ENCODE measurements at places on chromosomes 5 and 9.

- DNase-seq, result no peak
These were observed 48.4 kb downstream of the GPR21 start for GRCh38 chr9:123081824-123082223.

GRCh38 chr9:1319436-1319835 is 269.3 kb downstream of the DMRT2 start:
- no peak for DNase-seq

- no peak for DNase-seq
These were observed 276.5 kb upstream of the SMARCA2 start for GRCh38 chr9:1738511-1739100.

GRCh38 chr9:2193552-2193951 is 178.4 kb downstream of the SMARCA2 start:
- no peak for DNase-seq

- DNase-seq, result no peak
These were observed 222.7 kb upstream of the PRR16 start for GRCh38 chr5:120241400-120241799.

- DNase-seq, result no peak
These were observed 80.8 kb downstream of the LMNB1 start for GRCh38 chr5:126857472-126858410.

DNA sequence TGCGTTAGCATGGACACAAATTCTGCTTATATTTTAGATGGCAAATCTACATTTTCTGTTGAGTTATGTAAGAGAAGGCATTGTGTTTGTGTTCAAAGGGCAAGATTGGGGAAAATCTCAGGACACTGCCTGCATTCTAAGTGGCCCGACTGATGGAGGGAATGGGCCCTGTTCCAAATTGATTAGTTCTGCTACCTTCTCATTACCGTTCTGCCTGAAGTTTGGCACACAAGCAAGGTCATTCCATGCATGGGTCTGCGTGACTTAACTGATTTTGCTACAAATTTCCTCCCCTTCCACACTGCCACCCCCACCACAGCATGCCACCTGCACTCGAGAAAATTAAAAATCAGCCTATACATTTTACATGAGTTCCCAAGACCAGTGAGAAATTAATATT is 409.9 kb downstream of the BRINP1 start:
- no peak for DNase-seq

- DNase-seq, result no peak
These were observed 659.3 kb downstream of the ACTL7B start for GRCh38 chr9:108196332-108197007.

DNA sequence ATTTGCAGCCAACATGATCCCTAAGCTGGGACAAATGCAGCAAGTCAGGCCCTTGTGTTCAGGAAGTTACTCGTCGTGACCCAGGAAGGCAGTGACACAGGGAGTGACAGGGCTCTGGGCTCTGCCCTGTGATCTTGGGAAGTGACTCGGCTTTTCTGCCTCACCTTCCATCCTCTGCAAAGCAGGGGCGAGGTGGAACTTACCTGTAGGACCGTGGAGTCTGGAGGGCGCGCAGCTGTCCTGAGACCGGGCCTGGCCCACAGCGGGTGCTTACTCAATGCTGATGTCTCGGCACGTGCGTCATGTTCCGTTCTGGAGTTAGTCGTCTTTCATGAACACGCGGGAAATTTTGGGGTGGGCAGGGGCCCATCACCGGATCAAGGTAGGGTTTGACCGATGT is 22.8 kb upstream of the LPCAT1 start:
- DNase-seq, result no peak

DNA sequence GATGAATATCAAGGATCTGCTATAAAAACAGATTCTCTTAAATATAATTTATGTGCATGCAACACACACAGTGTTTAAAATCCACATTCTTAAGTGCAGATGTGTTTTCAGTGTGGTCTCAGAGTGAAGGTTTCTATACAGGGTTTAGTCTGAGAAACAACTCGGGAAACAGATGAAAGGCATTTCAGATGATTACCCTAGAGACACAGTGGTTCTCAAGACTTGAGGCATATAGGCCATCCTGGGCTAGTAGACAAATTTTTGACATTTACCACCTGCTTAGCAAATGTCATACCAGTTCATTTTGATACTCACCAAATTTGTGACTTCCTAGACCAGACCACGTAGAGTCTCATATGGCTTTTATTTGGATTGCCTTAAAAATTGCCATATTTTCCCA is 216.5 kb downstream of the ARL15 start:
- DNase-seq, result no peak

DNA sequence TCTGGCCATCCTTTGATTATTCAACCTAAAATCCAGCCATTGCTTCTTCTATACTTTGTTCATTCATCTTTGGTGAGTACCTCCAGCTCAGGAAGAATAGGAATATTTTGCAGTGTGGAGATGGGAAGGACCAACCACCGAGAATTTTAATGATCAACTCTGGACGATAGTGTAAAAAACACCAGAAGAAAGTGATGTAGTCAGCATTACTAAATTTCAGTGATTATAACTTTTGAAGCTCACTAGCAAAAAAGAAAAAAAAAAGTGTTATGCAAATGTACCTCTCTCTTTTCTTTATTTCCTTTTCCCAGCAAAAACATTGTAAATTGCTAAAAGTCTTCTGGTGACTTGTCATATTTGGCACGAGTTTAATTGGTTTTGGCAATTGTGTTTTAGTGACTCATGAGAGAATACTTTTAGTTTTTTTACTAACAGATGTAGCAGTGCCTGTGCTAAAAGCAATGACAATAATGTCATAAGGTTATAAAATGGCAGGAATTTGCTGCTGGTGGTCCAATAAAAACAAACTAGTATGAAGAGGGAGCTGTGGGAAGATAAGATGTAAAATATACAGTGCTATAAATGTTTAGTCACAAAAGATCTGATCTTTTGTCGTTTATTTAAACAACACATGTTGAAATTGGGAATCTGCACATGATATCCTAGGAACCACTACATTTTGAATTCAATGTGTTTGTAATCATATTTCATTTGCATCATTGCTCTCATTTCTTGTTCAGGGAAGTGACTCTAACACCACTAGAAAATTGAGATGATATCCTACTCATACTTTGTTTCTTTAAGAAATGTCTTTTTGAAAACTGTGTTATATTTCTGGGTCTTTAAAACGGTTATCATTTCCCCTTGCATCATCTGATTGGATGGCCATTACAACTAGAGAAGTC is 81.3 kb upstream of the ERCC6L2 start:
- DNase-seq, result no peak

DNA sequence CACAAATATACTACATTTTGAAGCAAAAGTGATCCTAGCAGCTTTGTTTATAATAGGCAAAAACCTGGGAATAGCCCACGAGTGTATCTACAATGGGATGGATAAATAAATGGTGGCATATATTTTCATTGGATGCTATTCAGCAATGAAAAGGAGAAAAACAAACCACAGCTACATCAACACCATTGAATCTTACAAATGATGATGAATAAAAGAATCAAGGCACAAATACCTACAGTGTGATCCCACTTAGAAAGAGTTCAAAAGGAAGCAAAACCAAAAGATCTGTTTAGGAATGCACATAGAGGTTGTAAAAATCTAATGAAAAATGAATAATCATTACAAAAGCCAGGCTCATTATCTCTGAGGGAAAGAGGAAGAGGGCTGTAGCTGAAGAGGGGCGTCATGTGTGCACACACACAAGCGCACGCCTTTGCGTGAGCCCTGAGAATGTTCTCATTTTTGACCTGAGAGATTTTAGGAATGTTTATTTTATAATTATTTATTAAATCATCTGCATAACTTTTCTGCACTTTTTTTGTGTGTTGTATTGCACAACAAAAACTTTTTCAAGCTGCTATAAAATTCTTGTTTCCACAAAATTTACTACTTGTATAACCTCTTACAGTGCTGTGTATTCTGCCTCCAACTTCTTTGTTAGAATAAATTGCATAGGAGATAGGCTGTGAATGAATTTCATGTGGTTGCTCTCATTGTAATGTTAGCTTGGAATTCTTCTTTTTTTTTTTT is 5.9 kb upstream of the RHOBTB3 start:
- DNase-seq, result no peak

GRCh38 chr9:115170358-115171073 is 52.6 kb upstream of the TNC start:
- no peak for DNase-seq

DNA sequence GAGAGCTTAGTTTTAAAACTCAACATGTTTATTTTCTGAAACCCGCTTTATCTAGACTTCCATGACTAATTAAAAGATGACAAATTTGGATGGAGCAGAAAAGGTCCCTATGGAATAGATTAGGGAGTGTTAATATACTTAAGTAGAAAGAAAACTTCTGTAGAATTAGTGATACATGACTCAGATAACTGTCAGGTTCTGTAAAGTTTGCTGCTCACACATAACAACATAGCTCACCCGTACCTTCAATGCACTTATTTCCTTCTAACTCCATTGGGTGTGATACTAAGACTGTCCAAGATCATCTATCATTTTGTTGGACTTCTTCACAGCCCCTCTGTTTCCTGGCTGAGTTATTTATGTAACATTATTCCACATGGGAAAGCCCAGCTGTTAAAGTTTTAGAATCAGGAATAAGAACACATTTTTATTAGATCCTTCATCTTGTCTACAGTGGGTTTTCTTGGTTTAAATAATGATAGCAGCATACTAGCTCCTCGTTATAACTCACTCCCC is 27.8 kb downstream of the TMEM167A start:
- no peak for DNase-seq

- DNase-seq, result no peak
These were observed 3.7 kb upstream of the SURF6 start for GRCh38 chr9:133339641-133340040.

GRCh38 chr9:70442328-70442848 is 27.9 kb upstream of the KLF9 start:
- no peak for DNase-seq

DNA sequence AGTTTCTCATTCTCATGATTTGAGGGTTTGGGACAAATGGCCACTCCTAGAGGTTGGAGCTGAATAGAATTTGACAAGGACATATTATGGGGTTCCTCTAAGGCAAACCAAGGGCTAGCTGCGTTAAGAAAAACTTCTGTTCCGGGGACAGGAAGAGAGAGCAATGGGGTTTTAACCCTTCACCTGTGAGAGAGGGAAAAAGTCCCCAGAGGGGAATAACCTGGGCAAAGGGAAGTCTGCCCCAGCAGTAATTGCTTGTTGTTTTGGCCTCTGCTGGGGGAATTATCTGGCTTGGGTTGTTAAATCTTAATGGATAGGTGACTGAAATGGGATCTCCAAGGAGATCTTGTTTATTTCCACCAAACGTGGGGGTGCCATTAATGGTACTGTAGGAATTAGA is 110.1 kb upstream of the MOCS2 start:
- no peak for DNase-seq

GRCh38 chr5:67037171-67037570 is 159.4 kb downstream of the CD180 start:
- DNase-seq, result no peak

GRCh38 chr5:157159209-157159751 is 6.8 kb downstream of the GARIN3 start:
- DNase-seq, result no peak

DNA sequence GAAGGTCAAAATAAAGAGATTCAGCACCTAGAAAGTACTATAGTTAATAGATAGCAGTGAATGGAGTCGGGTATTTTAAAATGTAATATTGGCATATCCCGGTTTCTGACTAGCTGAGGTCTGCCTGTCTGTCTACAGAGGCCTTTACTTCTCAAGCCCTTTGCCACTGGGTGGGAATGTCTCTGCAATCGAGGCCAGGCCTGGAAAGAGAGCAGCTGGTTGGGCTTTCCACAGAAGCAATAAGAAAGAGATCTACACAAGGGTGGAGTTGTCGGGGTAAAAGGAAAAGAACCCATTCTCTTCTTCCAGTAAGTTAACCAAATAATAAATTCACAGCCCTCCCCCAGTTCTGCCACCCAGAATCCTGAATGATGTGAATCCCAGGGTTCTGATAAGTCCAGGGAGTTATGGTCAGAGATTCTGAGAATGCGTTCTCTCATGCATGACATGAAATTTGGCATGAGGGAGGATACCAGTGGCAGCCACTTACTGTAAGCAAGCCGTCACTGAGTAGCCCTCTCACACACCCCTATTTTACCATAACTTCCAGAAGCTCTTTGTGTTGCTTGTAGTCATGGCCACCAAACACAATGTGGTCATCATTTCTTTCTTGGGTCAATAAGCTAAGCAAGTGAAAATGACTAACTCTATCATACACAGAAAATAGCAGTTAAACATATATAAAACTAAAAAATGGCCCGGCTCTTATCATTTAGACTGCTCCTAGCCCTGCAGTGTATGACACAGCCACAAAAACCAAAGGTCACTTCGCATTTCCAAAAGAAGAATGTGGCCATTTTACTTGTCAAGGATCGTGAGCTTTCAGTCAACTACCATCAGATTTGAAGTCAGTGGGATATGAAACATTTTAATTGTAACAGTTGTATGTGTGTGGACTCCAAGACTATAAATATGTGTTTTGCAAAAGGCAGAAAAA is 185.0 kb downstream of the GLIS3 start:
- DNase-seq, result no peak

DNA sequence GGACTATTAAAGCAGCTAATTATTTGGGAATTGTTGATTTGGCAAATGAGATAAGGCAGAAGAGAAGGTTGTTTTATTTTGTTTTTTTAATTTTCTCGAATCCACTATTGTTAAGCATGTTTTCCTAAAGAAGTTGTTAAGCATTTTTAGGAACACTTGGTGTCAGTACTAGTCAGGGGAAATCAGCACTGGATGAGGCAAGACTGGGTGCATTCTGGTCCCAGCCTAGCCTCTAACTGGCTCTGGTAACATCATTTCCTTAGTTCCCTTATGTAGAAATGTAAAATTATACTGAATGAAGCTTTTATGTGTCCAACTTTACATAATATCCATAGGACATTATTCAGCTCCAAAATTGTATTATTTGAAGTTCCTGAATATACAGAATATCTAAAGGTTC is 196.1 kb downstream of the PCSK5 start:
- no peak for DNase-seq

GRCh38 chr9:86368871-86369521 is 14.8 kb upstream of the TUT7 start:
- no peak for DNase-seq

DNA sequence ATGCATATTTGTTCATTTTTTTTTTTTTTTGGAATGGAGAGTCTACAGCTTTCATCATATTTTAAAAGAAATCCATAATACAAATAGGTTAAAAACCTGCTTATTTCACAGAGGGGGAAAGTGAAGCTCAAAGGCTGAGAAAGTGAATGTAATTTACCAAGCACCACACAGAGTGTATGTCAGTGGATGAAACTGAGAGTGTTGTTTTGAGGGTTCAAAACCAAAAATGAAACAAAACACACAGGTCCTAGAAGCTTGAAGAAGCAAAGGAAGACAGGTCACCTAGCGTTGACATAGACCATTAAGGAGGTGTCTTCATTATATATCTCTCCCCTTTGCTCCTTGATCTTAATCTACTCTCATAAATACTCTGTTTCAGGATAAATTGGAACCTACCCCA is 7.5 kb downstream of the NMUR2 start:
- DNase-seq, result no peak

DNA sequence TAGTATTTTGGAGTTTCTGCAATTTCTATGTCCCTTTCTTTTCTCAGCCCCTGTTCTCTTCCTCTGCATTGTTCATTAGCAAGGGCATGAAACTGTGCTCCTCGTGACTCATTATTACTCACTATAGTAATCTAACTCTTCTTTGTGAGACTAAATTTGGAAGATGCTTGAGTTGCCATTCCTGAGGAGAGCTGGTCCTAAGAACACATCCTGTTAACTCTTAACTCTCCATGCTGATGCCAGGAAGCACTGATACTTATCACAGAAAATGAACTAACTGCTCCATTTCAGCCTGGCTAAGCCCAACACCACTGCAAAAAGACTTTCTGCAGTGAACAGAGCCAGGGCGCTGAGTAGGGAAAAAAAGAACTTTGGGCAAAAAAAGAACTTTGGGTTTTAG is 10.6 kb upstream of the CSNK1A1 start:
- DNase-seq, result peak; percentile 27

GRCh38 chr5:77400645-77401044 is 91.5 kb downstream of the WDR41 start:
- DNase-seq, result no peak
